ENCODE measurements at places on chromosomes 5 and 9. TPM values are rescaled to one million over a fixed set of nuclear protein-coding genes. Genes with fewer than 3 reads are reported as not detected.

- no peak for DNase-seq
These were observed 127.2 kb upstream of the LARP1 start for GRCh38 chr5:154627698-154628678.

DNA sequence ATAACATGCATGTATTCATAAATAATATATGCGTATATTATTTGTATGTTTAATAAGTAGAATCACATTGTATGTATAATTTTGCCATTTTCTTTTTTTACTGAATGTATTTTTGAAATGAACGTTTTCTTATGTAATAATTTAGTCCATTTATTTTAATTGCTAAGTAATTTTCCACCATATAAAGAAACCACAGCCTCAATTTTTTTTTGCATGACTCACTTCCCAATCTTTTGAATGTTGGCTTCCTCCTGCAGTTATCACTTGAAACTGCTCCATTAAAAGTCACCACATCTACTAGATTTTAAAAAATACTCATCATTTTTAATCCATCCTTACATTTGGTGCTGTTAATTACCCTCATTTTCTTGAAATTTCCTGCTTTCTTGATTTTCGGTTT is 363.3 kb upstream of the MEF2C start:
- no peak for DNase-seq

DNA sequence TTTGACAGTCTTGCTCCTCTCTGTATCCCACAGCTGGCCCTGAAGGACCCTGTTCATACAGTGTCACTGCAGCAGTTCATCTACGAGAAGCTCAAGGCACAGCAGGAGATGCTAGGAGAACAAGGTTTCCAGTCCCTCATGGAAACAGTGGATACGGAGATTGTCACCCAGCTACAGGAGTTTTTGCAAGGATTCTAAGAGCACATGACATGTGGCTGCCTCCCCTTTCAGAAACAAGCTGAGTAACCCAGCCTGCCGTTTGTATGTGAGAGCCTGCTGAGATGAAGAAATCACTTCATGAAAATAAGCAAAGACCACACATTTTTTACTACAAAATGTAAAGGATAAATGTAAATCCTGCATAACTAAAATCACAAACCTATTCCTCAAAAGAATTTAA is 48.5 kb downstream of the LRRC70 start:
- no peak for DNase-seq

GRCh38 chr5:43420241-43420640 is 8.1 kb upstream of the CCL28 start:
- DNase-seq: no peak

DNA sequence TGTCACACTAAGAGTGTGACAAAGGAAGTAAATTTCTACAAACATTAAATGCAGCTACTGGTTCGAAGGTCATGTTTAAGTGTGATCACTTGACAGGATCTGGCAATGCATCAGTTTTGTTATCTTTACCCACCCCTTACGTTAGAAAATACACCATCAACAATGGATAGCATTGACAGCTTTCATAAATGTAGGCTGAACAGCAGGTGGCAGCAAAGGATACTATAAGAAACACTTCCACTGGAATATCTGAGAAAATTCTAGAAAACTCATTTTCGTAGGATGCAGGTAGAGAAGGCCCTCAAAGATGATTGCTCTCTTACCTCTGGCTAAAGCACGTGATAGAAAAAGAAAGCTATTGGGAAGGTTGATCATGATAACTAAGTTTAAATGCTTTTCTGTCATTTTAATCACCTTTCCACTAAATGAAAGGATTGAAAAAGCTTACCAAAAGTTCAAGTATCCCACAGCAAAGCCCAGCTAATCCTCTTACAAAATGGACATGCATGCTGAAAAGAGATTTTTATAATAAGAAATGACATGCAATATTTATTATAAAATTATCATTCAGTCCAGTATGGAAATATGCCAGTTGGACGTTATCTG is 292.5 kb downstream of the PARP8 start:
- DNase-seq: peak; percentile 66

GRCh38 chr9:116494815-116495634 is 192.1 kb upstream of the TRIM32 start:
- DNase-seq: no peak

- no peak for DNase-seq
These were observed 23.9 kb downstream of the PTPN3 start for GRCh38 chr9:109474170-109474569.

DNA sequence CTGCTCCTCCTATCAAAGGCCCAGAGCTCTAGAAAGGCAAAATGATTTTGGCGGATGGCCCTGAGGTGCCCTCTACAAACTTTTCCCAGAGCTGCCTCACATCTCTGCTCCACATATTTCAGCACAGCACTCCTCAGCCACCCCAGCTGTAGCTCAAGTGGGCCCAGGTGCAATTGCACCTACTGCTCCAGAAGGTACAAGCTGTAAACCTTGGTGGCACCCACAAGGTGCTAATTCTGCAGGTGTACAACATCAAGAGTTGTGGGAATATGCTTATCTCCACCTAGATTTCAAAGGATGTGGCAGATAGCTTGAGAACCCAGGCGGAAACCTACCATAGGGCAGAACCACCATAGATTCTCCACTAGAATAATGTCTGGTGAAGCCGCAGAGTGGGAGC is 432.2 kb downstream of the TMEM232 start:
- no peak for DNase-seq

The PCDHGA7 gene
- 6.3 TPM for total RNA-seq

The NEUROG1 gene
- total RNA-seq: not detected

The SLC6A19 gene
- not detected for total RNA-seq

The RUSC2 gene
- 37.5 TPM for total RNA-seq

The SPTLC1 gene
- 91.9 TPM for total RNA-seq

The SYK gene
- total RNA-seq: 7.1 TPM
